ENCODE measurements at places on chromosomes 12 and 14.

DNA sequence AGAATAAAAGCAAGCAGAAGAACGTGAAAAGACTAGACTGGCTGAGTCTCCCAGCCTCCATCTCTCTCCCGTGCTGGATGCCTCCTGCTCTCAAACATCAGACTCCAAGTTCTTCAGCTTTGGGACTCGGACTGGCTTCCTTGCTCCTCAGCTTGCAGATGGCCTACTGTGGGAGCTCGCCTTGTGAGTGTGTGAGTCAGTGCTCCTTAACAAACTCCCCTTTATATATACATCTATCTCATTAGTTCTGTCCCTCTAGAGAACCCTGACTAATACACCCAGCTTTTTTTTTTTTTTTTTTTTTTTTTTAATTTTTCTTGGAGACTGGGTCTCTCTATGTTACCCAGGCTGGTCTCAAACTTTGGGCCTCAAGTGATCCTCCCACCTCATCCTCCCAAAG is 46.9 kb downstream of the ACTN1 start:
- peak; percentile 53 for DNase-seq

DNA sequence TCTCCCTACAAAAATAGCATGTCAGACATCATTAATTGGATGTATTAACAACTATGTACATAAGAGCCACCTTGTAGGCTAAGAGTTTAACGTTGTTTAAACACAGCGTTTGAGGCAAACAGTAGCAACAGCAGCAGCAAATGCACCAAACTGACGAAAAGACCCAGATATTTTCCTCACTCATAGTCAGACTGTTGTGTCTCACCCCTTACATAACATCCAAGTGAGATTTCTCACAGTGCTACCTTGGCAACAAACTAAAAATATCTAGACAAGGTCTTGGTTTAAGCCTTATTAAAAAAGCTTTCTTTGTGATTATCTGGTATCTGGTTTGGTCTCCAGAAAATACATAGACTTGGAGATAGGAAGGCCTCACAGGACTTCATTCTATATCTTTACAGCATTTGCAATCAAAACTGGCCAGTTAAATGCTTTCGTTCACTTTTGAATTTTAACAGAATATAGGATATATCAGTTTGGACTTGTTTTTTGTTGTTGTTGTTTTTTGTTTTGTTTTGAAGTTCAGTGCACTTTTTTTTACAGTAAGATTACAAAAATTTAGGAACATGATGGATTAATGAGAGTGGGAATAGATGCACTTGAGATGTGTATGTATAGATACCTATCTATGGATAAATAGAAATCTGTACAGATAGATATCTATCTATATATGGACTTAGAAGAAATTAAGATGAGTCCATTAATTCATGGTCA is 4.1 kb downstream of the BHLHE41 start:
- DNase-seq = no peak

DNA sequence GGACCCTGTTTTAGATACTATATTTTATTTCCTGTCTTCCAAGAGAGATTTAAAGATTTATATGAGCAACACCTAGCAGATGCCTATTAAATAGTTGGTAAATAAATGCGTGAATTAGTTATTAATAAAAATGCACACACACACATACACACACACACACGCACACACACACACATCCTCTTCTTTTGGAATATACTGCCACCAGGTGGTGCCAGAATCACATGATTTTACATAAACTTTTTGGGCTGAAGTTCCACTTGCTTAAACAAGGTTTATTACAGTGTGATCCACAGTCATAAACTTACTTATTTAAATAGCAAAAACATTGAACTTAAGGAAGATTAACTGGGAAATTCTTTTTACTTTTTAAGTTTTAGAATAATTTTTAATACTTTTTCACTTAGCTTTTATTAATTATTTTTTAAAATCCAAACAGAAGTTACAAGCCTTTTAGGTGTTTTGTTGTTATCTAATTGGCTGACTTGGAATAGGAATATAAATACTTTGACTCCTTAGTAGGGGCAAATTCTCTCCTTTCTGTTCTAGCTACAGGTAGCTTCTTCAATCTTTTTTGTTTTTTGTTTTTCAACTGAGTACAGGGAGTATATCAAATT is 17.5 kb downstream of the RAD51B start:
- peak; percentile 86 for DNase-seq

DNA sequence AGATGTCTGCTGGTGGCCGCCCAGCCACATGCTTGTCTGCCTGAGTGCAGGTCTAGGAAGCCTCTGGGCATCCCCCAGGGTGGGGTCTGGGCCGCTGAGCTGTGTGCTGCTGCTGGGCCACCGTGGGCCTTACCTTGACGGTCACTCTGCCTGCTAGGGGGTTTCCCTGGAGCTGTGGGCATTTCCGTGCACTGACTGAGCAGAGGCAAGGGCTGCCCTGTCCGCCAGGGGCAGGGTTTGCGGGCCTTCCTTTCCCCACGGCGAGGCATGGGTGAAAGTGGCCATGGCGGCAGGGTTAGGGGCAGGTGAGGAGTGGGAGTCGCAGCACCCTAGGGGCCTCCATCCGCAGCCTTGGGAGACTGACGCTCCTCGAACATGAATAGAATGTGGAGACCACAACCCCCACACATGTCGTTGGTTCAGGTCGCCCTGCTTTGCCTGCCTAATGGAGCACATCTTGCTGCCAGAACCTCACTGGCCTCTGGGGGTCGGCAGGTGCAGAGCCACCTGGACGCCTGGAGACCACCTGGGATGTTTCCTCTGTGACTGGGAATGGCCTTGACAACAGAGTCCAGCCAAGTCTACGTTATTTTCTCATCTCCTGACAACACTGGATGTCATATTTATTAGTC is 2.5 kb downstream of the ZBTB42 start:
- DNase-seq = no peak

DNA sequence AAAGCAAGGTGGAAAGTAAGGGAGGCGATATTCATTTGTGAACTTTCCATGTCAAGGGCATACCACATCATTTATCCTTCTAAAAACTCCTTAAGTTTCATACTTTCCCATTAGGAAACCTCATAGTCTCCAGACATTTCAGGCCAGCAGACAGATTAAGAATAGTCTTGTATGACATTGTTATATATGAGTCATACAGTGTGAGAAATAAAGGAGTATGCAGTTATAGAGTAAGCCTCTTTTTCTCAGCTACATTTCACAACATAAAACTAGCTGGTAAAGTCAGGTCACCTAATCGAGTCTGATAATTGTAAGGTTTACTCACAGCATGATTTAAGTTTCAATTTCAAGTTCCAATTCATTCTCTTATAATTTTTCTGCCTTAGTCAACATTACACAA is 164.3 kb downstream of the GRIP1 start:
- DNase-seq = peak; percentile 75

DNA sequence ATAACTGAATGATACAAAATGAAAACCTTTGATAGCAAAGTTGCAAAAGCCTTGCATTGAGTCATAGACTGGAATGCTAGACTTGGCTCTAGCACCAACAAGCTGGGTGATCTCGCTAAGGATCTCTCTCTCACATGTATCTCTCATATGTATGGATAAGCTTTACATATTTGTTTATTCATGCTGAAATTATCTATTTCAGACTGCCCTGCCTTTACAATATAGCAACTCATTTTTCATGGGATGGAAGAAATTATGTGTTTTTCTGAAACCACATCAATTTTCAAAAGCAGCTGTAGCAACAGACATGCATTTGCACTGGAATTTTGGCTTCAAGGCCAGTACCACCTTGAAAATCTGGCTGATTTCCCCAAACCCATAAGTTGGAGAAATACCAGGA is 11.4 kb downstream of the RERG start:
- peak; percentile 92 for DNase-seq

- no peak for DNase-seq
Observed at GRCh38 chr12:76688631-76689030, 75.3 kb upstream of the ZDHHC17 start.

DNA sequence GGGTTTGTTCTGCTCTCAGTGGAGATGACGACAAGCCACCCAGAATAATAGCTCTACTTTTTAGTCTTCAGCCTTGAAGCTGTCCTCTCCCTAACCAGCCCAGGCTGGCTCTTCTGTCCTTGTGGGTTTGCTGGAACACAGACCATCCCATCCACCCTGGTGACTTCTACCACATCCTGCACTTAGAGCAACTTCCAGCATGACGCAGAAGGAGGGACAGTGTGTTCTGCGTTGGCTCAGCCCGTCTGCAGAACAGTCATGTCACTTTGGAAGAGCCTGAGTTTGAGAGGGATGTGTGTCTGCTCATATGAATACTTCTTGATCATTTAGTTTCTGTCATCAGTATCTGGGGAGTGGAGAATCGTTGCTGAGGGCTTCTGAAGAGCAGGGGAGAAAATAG is 198.0 kb downstream of the CACNA1C start:
- peak; percentile 39 for DNase-seq

GRCh38 chr12:108649669-108650068 is 16.0 kb upstream of the SELPLG start:
- DNase-seq = peak; percentile 70

GRCh38 chr12:18206198-18206597 is 55.1 kb upstream of the PIK3C2G start:
- no peak for DNase-seq

GRCh38 chr12:72502546-72502945 is 230.4 kb downstream of the TRHDE start:
- no peak for DNase-seq
